ENCODE measurements at places on chromosomes 5 and 9.
A peak's percentile ranks its signal among the peaks of the same experiment; 100 is the strongest.

GRCh38 chr9:81588148-81588871 lies 101.0 kb downstream of the TLE1 start:
- no peak for DNase-seq

DNA sequence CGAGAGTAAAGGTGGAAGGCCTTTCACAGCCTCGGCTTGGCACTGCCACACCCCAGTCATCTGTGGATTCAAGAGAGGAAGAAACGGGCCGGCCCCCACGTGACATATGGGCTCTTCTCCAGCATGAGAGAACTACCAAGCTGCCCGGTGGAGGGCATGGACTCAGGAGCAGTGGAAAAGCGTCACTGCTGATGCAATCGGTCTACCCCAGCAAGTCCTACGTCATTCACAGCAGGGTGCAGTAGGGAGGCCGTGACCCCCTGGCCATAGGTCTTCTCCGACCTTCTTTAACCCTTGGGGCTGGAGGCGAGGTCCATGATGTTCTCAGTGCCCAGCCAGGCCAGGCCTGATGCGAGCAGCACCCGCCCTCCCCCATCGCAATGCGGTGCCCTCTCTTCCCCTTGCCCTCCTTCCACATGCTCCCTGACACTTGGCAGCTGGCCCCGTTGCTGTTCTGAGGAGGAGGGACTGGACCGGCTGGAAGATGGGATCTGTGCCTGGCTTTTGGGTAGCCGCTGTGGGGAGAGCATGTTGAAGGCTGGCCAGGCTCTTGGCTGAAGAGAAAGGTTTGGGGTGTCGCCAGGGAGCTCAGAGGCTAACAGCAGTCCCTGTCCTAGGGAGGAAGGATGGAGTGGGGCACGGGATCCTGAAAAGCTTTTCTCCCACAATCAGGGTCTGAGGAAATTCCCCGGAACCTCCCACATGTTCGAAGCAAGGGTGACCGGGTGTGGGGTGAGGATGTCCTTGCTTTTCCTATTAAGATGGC lies 89.8 kb downstream of the LIFR start:
- DNase-seq, result no peak

- DNase-seq, result no peak
These were observed 346.3 kb upstream of the SLC30A5 start for GRCh38 chr5:68747521-68747920.

DNA sequence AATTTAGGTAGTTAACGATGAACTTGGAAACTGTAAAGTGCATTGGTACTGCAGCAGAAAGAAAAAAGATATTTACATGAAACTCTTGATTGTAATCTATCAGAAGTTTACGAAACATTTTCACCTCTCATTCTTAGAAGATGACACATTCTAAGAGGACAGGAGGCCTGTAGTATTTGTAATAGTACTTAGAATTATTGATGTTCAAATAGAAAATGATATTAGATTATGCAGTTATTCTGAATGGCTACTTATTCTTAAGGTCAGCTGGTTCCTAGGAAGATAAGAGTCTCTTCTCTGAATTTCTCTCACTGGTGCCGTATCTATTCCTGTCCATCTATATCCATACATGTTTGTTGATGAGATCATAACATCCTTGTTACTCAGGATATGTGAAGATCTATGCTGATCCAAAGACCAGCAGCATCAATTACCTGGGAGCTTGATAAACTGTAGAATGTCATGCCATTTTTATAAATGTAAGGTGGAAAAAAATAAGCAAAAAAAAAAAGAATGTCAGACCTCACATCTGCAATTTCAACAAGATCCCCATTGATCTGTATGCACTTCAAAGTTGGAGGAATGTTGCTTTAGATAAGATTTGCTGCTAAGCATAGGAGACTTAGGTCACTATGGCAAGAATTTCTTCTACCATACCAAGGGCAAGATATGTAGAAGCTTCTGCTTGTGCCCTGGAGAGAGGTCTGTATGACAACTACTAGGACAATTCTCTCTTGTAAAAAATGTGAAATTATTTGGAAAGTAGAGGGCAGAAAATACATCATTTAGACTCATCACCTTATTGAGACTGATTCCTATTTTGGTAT lies 42.4 kb upstream of the RICTOR start:
- no peak for DNase-seq

DNA sequence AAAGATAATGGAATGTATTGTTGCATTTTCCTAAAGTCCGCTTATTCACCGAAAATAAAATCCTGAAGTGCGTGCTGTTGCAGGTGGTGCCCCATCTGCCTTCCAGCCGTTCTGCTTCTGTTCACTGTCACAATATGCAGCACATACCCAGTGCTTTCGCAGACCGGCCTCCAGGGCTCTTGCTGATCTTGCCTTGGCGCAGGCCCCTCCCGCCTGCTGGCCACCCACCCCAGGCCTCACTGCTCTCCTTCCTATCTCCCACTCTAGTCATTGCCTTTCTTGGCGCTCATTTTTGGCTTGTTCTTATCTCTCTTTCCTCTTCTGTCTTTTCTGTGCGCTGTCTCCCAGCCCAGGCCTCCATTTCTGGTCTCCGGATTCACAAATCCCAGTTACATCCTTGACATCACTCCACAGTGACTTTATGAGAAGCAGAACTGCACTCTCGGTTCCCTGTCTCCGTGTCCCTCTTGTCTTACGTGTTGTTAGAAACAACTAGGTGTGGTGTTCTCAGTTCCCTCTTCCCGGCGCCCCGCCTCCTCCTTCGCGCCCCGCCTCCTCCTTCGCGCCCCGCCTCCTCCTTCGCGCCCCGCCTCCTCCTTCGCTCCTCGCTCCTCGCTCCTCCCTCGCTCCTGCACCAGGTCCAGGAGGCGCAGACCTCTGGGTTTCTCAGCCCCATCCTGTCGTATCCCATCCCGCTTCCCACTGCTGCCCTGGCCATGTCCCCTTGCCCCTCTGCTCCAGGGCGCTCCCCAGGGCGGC lies 201.7 kb upstream of the OTULINL start:
- DNase-seq, result no peak

- no peak for DNase-seq
These were observed 69.8 kb downstream of the HABP4 start for GRCh38 chr9:96519787-96520186.

DNA sequence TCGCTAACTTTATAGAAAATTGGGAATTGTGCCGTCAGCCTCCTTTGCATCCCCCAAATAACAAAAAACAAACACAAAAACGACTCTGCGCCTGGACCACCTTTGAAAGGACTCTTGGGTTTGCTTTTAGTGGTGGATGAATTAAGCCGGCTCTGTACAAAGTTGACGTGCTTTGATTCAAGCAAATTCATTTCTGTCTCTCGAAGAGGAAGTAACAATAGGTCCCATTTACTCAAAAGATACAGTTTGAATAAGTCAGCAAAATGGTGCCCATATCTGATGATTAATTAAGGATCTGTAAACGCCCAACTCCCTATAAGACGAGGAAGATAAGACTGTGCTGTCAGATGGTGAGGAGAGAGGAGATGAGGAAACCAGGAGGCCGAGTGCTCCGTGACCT lies 67.8 kb downstream of the AK8 start:
- DNase-seq, result no peak

GRCh38 chr9:130638284-130639123 lies 25.9 kb upstream of the PRDM12 start:
- no peak for DNase-seq

DNA sequence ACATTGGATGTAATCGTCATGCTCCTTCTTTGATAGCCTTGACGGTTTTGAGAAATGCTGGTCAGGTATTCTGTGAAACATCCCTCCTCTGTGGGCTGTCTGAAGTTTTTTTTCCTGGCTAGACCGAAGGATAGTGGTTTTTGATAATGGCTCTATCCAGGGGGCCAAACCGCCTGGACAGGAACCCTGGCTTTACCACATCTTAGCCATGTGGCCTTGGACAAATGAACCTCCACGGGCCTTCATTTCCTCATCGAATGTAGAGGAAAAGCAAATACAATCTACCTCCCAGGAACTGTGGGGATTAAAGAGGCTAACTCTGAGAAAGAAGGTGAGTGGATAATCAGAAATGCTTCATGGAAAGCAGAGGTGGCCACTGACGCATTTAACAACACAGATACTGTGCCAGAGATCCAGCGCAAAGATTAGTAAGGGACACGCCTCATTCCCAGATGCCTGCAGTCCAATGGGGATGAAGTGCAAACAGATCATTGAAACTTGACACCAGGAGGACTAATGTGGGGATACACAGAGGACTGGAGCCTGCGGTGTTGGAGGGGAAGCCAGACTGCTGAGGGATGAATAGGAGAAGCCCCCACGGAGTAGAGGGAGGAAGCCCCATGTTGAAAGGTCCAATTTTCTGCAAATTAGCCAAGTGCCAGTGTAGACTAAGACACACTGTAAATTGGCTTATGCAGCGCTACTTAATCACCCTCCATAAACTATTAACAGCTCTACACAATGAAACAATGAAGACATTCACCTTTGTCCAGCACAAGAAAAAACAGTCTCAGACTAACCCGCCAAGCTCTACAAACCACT lies 41.6 kb downstream of the MYO10 start:
- DNase-seq, result no peak

DNA sequence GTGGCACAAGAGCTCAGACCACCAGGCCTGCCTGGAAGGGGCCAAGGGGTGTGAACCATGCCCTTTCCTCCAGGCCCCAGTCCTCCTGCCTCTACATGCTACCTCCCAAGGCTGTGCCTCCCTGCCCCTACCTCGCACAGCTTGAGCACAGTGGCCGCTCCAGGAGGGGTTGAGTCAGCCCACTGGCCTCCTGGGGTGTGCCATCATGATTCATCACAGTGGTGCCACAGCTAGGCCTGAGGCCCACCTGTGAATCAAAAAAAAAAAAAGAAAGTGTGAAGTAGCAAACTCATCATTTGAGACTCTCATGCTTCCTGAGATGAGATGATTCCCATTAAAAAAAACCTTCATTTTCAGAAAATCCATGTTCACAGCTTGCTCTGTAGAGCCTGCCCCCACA lies 240.5 kb downstream of the HSPA4 start:
- DNase-seq, result peak; percentile 18

- DNase-seq, result no peak
These were observed 116.5 kb upstream of the MSX2 start for GRCh38 chr5:174607916-174608315.

DNA sequence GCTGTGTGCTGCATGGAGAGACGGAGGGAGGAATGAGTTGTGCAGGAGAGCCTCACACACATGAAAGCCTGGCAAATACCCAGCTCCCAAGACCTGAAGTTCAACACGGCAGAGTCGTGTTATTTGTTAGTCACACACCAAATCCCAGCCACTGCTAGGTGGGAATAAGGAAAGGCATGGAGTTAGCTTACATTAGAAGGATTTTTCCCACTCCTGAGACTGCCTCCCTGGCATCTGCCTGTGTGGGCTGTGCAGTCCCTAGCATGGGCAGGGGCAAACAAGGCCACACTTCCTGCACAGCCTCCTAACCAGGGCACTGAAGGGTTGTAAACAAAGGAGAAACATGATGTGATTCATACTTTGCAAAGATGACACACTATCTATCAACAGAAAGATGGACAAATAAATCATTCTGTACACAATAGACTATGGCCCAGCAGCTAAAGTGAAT lies 306.8 kb downstream of the SPOCK1 start:
- DNase-seq, result no peak

GRCh38 chr9:127980060-127980705 lies 606 bp downstream of the EEIG1 start:
- DNase-seq, result peak; percentile 58

- no peak for DNase-seq
These were observed 29.6 kb upstream of the PRDM12 start for GRCh38 chr9:130634801-130635200.

GRCh38 chr5:171926311-171926710 lies 80.1 kb downstream of the FBXW11 start:
- peak; percentile 12 for DNase-seq

DNA sequence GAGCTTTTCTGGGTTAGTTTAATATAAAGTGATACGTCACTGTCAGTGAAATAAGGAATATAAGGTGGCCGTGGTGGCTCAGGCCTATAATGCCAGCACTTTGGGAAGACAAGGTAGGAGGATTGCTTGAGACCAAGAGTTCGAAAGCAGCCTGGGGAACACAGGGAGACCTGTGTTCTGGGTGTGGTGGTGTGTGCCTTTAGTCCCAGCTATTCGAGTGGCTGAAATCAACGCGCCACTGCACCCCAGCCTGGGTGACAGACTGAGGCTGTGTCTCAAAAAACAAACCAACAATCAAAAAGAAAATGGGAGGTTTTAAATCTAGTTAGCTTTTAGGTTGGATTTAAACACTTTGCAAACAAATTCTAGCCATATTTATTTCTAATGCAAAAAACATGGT lies 53.1 kb downstream of the NSD1 start:
- no peak for DNase-seq

DNA sequence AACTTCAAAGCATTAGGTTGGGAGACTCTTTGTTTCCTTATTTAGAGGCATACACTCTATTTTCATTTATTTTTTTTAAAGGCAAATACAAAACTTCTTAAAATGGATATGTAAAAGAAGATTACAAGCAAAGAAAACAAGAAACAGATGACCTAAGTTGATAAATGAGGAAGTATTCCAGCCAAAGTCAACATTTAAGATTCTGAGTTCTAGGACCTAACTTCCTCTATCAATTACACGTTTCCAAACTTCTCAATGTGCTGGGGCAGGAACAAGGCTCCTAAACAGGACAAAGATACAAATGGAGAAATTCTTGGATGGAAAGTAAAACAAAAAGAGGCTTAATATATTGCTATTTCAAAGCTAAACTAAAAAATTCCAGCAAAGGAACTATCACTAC lies 89.5 kb downstream of the TLE1 start:
- DNase-seq, result no peak

DNA sequence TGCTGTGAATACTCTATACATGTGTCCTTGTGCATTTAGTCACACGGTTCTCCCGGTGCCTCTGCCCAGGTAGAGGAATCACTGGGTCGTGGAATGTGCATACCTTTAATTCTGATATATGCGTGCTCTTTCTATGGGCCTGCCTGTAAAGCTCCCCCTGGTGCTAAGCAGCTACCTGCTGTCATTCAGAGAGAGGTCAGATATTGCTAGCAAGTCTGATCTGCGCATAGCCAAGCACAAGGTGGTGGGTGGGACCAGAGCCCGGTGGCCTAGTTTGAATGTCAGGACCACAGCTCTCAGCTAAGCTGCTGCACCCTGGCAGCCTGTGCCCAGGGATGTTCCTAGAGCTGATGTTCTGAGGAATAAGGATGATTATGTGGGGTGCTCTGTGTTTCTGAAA lies 33.4 kb downstream of the TJP2 start:
- no peak for DNase-seq
